ENCODE measurements at places on chromosomes 7 and 10. TPM values are rescaled to one million over a fixed set of nuclear protein-coding genes. Genes with fewer than 3 reads are reported as not detected.

GRCh38 chr10:91194497-91195179, 25.8 kb upstream of the PCGF5 start:
- no peak for DNase-seq

- no peak for DNase-seq
Observed at GRCh38 chr10:2883238-2883637, 184.1 kb upstream of the PFKP start.

- no peak for DNase-seq
Observed at GRCh38 chr7:2023877-2024566, 208.7 kb downstream of the MAD1L1 start.

FOXI2 gene
- 0.78 TPM for total RNA-seq

DNA sequence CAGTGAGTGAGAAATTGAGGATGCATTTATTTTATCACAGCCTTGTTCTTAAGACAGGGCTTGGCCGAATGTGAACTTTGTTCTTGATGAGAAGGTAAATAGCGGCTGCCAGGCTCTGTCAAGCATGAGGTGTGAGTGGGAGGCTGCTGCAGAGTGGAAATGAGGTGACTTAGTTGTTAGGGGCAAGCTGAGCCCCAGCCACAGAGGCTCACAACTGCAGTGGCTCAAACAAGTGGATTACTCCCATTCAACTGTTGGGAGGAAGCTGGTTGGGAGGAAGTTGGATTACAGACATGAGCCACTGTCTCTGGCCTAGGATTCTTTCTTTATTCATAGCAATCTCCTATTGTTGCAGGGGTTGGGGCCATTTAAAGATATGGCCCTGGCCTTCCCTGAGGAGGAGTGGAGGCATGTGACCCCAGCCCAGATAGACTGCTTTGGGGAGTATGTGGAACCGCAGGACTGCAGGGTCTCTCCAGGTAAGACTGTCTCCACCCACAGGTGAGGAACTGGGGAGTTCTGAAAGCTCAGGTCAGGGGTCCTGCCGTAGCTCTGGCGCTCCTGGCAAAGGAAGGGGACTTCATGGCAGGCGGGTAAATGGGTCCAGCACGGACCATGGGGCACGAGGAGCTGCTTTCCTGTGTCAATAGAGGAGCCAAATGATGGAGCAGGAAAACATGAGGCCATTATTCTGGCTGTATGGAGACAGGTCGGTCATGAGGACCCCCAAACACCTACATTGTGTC, 7.1 kb downstream of the ZSCAN25 start:
- DNase-seq: no peak
